Stimulated activated CD8-positive, alpha-beta memory T cell treated with anti-CD3 and anti-CD28 coated beads, Interleukin-15, amount 100 ng/mL, for 24 hours (primary cell): ENCODE measurements at places on chromosomes 5 and 9.

DNA sequence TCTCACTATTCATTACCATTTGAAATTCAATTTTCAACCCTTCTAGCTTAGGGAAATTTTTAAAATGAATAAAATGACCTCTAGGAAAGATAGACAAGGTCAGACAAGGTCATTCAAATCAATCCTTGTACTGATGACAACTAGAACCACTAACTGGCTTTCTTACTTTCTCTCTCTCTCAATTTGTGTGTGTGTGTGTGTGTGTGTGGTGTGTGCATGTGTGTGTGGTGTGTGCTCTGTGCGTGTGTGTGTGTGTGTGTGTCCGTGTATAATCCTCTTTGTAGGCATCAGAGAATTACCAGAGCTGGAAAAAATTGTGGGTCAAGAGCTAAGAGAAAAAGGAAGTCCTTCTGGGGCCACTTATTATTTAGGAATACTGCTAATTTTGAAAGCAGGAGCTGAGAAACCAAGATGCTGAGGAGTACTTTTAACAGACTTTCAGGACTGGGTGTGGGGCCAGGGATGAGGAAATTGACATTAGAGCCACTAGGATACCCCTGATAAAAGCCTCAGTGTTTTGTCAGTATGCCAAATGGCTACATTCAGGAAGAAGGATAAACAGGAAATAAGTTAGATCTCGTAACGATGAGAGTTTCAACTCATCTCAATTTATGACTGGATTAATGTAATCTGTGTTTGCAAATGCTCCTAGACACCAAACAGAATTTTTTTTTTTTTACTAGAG, 723.3 kb downstream of the CETN3 start:
- DNase-seq: no peak

DNA sequence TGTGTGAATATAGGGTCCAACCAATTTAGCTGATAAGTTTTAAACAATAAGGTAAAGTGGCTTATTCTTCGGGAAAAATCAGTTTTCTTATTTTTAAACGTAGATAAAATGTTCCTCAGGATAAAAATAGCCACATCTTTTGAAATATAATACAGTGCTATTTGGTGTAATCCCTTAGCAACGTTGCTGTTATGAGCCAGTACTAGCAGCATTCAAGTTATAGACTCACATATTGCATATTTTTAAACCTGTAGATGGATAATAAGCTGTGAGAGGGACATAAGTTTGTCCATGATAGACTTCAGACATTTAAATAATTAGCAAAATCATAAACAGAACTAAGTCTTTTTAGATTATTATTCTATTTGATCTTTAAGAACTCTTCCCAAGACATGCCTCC, 6.3 kb downstream of the PDE4D start:
- no peak for DNase-seq

DNA sequence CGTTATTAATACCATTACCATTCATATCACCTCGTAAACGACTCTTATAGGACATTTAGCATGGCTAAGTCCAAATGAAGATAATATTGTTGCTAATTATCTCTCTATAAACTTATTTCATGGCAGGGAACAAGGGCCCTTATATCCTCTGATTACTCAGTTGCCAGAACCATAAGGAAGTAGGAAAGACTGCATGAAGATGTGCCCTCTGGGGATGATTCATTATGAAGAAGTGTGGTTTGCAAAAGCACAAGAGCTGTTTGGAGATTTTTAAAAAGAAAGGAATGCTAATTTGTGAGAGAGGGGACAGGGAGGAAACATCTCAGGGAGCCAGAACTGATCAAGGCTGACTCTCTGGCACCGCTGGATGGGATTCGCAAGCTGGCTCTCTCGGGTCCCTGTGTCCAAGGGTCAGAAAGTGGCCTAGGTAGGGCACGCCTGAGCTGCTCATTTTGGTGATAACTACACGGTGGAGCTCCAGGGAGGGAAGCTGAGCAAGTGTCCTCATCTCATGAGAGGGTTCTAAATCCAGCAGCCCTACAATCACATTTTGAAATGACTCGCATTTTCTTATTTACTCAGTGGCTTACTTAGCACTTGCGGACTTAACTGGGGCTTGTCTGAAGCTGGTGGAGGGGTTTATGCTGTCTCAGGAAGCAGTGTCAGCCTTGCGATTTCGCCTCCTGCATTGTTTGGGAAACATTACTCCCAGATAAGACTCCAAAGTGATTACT, 136.8 kb downstream of the C5orf15 start:
- no peak for DNase-seq

DNA sequence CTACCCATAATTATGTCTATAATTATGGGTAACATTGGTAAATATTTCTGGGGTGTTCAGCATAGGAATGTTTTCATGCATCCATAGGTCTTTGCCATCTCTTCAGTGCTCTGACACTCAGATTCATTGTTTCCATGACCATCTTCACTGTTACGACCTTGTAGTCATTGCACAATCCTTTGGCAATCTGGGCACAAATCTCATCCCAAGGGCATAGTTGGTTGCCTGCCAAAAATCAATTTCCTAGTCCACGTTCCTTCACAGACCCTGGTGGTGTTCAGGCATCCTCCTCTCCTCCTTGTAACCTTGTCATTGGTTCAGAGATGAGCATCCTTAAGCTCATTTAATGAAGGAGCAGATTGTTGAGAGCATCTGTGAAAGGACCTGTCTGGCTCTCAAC, 1400.7 kb downstream of the CDH12 start:
- DNase-seq: no peak

DNA sequence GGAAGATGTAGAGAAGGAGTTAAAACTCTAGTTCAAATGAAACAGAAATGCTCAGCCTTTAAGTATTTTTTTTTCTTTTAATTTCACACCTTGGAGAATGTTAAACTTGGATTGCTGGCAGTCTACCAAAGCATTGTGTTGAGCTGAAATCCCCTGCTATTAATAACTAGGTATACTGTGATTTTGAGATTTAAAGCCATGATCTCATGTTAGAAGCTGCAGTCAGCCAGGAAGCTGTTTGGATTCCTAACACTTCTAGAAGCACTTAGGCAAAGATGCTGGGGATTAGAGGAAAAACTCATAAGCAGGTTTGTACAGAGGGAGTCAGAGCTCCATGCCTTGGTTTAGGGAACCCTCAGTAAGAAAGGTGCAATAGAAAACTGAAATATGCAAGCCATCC, 141.4 kb downstream of the KIF4B start:
- no peak for DNase-seq

DNA sequence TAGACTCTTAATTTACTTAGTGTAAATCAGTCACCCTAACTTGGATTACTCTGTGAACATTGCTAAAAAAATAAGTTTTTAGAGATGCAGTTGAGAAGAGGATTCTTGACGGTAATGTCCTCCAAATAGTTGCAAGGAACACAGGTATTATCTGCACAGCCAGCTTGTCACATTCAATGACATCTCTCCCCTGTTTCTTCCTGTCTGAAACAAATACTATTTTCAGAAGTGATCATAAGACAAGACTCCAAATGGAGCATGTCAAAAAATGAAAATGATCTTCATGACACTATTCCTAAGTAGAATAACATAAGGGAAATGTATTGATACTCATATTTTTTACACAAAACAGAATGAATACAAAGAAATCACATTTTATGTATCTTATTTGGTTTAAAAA, 227.9 kb upstream of the CHD1 start:
- no peak for DNase-seq

- no peak for DNase-seq
Observed at GRCh38 chr5:109786206-109786855, 96.6 kb downstream of the MAN2A1 start.

- no peak for DNase-seq
Observed at GRCh38 chr9:116009420-116009819, 144.2 kb upstream of the PAPPA start.

DNA sequence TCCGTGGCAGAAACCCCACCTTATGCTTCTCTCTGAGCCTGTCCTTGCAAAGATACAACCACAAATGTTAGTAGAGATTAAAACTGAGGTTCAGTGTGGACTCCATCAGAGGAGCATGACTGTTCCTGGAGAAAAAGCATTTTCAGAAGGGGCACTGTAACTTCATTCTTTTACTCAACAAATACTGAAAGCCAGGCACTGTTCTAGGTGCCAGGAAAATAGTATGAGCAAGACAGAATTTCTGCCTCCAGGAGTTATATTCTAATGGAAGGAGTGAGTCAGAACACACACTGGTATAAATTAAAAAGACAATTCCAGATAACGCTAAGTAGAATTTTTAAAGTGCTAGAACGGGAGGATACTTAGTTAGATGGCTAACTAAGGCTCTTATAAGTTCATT, 251.4 kb upstream of the GAS1 start:
- no peak for DNase-seq

GRCh38 chr9:34956648-34957047, 1.4 kb upstream of the PHF24 start:
- no peak for DNase-seq

- no peak for DNase-seq
Observed at GRCh38 chr5:177128551-177128981, 5.0 kb upstream of the NSD1 start.

DNA sequence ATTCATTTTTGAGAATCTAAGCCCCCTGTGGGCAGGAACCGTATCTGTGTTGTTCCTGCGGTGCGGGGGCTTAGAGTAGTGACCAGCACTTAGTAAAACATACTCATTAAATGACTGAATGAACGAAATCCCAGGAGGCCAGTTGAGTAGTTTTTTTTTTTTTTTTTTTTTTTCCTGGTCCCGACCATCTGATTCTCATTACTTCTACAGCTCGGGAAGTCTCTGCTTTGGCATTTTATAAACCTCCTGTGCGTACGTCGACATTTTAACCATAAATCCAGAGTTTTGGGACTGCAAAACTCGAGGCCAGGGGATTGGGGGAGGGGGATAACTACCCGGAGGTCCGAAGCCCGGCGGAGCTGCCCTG, 31.5 kb upstream of the SPRY4 start:
- no peak for DNase-seq

DNA sequence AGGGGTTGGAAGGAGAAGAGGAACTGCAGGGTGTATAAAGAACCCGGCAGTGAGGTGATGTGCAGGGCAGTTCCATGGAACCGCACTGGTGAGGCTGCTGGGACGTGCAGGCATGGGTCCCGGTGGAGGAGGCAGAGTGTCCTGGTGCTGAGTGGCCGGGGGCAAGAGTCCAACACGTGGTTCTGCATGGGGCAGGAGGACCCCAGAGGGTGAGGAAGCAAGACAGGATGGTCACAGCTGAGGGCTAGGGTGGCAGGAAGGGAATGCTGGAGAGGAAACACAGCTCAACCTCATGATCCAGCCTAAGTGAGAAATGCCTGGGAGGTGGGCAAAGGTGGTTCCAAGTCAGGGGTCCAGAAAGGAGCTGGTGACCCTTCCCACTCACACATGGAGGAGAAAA, 87.2 kb downstream of the S1PR3 start:
- DNase-seq: no peak

- no peak for DNase-seq
Observed at GRCh38 chr5:123659495-123659894, 147.5 kb downstream of the CSNK1G3 start.
